ENCODE measurements at places on chromosomes 6 and 20.

GRCh38 chr6:89987140-89987539 lies 92.9 kb downstream of the GJA10 start:
- DNase-seq = no peak

DNA sequence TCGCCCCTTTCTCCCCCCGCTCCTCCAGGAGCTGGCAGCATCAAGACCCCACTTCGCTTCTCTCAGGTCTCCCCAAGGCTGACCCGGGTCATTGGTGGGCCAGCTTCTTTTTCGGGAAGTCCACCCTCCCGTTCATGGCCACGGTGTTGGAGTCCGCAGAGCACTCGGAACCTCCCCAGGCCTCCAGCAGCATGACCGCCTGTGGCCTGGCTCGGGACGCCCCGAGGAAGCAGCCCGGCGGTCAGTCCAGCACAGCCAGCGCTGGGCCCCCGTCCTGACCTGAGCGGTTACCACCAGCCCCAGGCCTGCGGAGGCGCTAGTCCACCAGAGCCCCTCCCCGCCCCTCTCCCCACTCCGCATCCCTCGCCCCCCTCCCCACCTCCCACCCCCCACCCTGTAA lies 1.0 kb downstream of the PPDPF start:
- DNase-seq = no peak

DNA sequence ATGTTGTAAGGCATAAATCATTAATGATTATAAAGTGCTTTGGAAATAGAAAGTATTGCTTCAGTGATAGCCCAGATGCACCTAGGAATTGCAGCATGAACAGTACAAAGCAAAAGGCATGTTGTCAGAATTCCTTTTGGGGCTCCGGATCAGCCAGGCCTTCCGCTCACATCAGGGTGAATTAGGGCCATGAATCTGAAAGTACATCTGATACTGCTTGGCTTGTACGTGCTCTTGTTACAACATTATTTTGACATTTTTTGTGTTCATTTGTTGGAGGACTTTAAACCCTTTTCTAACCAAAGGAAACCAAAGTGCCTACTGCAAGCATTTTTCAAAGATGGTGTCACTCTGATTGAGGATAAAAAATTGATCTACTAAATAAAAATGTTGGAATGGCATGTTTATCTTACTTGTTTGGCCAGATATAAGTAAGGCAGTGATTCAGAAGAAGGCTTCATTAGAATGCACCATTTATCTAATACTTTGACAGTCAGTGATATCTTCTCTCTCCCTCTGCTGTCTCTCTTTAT lies 1005.6 kb upstream of the FLRT3 start:
- no peak for DNase-seq

DNA sequence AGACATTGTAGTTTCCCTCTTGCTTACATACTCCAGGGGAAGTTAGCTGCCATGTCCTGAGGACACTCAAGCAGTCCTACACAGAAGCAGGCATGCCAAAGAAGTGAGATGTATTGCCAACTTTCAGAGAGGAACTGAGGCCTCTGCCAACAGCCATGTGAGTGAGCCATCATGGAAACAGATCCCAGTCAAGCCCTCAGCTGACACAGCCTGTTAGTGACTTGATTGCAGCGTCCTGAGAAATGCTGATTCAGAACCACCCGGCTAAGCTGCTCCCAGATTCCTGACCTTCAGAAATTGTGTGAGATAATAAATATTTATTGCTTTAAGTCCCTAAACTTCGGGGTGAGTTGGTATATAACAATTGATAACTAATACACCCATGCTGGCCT lies 38.1 kb downstream of the GSTA2 start:
- DNase-seq = no peak

- no peak for DNase-seq
Measured at GRCh38 chr6:81553216-81553615, 199.3 kb downstream of the TENT5A start.

DNA sequence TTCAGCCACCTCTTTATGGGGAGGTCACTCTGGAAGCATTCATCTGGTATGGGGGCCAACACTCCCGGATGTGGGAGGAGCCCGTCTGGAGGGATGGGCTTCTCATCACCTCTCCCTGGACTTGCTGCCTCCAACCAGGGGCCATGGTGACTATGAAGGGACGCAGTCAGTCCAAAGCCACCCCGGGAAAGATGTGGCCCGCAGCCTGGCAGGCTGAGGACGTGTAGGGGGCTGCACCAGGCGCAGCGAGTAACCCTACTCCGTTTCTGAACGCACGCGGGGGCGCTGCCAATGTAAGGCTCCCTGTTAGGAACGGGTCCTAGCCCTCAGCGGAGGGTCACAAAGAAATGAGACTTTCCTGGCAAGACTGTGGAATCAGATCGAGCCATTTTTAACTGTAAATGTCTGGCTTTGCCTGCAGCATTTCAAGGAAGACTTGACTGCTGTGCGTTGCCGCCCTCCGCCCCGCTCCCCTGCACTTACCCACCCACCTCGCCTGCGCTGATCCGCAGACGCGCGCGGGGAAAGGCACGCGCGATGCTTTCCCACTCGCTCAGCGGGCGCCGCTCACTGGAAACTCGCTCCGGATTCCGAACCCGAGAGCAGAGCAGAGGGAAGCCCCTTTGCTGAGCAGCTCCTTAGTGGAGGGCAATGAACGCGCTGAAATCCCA lies 55.1 kb downstream of the IL20RA start:
- DNase-seq = peak; percentile 37

DNA sequence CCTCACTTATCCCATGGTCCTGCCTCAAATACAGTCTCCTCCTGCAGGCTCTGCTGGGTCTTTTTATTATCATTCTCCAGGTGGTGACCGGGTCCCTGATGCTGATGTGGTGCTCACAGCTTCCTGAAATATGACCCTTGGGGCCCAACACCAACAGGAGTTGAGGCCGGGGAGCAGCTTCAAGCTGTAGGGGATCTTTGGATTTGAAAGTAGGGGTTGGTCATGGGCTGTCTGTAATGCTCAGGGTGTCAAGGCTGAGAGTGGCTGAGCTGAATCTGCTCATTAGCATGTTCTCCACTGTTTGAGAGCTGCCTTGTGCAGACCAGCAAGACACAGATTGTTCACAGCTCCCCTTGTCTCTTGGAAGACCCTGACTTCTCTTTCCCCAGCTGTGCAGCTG lies 35.5 kb downstream of the HLA-F start:
- no peak for DNase-seq

GRCh38 chr20:62728028-62728780 lies 19.6 kb downstream of the NTSR1 start:
- DNase-seq = no peak

- no peak for DNase-seq
Measured at GRCh38 chr6:158762787-158763433, 56.3 kb downstream of the EZR start.

GRCh38 chr20:3208786-3209256 lies 477 bp upstream of the ITPA start:
- DNase-seq = no peak

DNA sequence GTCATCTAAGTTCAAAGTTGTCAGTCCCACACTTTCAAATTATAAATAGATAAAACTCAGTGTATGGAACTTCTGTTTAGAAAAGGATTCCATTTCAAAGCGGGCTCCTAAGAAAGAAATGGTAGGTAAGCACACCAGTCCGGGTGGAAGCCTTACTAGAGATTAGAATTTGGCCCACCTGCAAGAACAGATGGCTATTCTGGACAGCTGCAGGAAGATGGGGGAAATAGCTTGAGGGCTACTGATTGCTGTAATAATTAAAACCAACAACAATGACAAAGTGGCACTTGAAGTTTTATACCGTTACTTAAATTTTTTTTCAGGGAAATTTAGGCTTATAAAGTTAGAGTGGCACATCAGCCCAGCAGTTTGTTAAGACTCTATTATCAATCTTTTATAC lies 83.3 kb downstream of the HIVEP2 start:
- no peak for DNase-seq

- DNase-seq = no peak
Measured at GRCh38 chr6:100137759-100138158, 143.7 kb upstream of the MCHR2 start.

GRCh38 chr6:2216794-2217383 lies 28.5 kb downstream of the GMDS start:
- DNase-seq = no peak

GRCh38 chr6:154567695-154568220 lies 57.3 kb upstream of the CNKSR3 start:
- DNase-seq = no peak

DNA sequence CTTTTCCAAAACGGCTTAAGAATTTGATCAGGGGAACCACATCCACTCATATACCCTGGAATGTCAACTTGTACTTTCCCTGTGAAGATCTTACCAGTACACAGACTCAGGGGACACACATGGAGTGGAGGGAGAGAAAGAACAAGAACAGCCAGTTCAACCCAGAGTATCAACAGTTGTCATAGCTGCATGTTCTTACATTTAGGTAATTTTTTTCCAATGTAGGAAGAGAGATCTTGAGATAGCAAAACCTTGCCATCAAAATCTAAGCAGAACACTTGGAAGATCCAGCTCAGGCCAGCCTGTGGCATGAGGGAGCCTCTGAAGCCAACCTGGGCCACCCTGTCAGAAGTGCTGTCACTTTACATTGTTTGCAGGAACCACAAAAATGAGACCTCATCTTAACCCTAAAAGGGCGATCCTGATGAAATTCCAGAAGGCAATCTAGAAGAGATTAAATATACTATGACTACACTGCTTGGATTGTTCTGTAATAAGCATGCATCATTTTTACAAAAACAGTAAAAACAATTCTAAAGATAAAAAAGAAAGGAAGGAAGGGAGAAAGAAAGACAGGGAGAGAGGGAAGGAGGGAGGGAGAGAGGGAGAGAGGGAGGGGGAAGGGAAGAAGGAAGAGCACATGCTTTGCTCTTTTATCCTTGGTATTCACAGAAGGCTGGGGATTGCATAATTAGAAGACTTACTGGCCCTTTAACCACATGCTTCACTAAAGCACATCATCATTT lies 124.7 kb upstream of the TCF21 start:
- no peak for DNase-seq

GRCh38 chr6:121711472-121711871 lies 276.0 kb downstream of the GJA1 start:
- no peak for DNase-seq

- DNase-seq = no peak
Measured at GRCh38 chr6:48378884-48379407, 267.9 kb upstream of the PTCHD4 start.

Measured in NCI-H1694 treated with DMSO at 0.1 percent for 48 hours (cell line).